ENCODE measurements at places on chromosomes 11 and 22.

GRCh38 chr11:47467357-47467756 is 18.4 kb upstream of the RAPSN start:
- peak; percentile 95 for DNase-seq

DNA sequence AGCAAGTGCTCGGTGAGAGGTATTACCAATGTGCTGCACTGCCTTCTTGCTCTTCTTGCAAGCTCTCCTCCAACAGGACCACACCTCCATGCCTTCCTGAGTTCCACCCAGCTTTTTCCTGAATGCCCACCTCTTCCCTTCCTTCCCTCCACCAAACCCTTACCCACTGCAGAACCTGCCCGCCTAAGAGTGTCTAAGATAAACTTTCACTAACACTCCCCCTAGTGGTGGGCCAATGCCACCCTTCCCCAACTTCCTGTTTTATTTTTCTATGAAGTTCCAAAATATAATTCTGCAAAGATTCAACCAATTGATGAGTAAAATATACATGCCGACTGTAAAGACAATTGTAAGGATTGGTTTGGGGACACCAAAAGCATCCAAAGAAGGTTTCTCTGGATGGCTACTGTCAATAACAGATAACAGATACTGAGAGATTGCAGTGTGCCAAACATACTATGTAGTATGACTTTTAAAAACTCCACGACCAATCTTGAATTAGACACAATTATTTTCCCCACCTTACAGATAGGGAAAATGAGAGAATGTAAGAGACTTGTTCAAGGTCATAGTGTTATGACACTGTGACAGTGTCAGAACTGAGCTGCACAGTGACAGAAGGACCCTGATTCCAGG is 38.6 kb upstream of the BMAL1 start:
- peak; percentile 26 for DNase-seq

DNA sequence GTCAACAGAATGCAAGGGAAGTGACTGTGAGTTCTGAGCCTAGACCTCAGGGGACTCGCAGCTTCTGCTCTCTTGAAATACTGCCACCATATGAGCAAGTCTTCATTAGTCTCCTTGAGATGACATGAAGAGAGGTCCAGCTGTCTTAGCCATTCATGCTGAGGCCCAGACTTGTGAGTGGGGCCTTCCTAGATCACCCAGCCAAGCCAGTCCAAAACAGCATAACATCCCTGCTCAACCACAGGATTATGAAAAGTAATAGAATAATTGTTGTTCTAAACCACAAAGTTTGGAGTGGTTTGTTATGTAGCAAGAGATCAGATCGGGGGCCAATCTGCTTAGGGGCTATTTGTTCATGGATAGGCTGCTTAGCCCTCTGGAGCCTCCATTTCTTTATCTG is 54.9 kb upstream of the HTATIP2 start:
- no peak for DNase-seq

DNA sequence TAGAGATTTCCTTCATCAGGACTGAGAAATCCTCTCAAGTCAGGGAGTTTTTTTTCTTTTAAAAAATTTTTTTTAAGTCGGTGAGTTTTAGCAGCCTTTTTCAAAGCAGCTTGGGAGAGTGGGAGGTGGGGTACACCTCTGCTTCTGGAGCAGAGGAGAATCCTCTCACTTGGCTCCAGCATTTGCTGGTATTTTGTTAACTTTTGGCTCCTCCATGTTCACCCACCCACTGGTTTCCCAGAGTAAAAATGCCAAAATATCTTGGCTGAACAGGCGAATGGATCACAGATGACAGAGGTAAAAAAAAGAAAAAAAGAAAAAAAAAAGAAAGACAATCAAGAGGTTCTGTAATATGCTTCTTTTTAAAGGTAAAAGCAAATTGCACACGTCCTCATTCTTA is 68.0 kb downstream of the GAB2 start:
- no peak for DNase-seq

GRCh38 chr11:71339396-71339881 is 87.1 kb upstream of the SHANK2 start:
- DNase-seq: no peak

- DNase-seq: no peak
These were observed 930.7 kb downstream of the BRD1 start for GRCh38 chr22:48896766-48897644.

- no peak for DNase-seq
These were observed 114.1 kb downstream of the MICAL2 start for GRCh38 chr11:12224537-12224893.

DNA sequence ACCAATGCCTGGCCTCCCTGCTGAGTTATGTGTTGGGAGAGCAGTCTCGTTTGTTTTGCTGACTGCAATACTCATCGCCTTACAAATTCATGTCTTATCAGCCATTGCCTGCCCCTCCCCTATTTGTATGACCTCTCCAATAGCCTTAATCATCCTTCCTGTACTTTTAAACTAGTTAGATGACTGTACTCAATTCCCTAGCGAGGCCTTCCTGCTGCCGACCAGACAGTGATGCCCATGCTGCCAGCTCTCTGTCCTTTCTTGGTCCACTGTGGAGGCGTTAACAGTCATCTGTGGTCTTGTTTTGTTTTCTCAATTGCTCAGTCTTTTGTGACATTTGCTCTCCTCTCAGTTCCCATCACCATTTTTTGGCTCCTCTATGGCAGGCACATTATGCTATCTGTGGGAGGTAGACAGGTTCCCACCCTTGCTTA is 20.3 kb upstream of the YPEL1 start:
- DNase-seq: no peak

DNA sequence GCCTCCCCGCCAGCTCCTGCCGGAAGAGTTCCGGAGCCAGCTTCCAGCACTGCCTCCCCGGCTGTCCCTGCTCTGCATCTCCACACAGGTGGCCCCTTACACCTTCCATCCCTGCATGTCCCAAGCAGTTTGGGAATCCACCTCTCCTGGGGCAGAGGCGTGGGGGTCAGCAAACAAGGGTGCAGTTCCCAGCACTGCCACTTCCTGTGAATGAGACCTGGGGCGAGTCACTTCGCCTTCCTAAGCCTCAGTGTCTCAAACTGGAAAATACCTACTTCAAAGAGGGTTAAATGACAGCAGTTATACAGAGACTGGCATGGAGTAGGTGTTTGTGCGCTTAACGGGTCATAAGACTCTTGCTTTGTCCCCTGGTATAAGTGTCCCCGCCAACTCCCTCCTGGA is 5.2 kb downstream of the CYTH4 start:
- no peak for DNase-seq

- DNase-seq: no peak
These were observed 11.8 kb upstream of the BCR start for GRCh38 chr22:23168391-23169042.

DNA sequence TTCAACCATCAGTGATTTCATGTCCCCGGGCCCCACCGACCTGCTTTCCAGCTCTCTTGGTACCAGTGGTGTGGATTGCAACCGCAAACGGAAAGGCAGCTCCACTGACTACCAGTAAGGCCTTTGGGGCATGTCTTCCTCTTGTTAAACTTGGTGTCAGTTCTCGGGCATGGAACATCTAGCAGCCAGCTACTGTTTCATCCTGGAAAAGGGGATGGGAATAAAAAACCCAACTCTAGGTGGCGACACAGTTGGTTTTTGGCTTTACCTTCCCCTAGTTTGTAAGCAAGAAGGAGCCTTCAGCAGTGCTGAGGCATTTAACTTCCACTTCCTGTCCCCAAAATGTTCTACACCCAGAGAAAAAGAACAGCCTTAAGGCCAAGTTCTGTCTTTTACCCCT is 76.7 kb downstream of the BMAL1 start:
- no peak for DNase-seq

DNA sequence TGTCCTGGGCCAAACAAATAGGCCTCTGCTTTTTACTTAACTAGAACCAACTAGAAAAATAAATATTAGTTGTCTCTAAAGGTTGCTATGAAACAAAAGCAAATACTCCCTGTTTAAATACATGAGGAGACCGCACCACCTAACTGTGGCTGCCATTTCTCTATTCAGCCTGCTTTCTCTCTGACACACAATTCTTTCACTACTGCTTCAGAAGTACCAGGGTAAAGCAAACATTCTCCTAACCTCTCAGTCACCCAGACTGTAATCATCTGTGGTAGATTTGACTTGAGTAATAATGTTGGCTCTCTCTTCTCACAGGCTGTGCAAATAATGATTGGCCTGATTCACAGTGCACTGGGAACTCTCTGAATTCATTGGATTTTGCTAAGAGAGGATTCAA is 41.0 kb upstream of the MS4A8 start:
- peak; percentile 99 for DNase-seq
